CMK (cell line): ENCODE measurements at places on chromosomes 2 and 18.

DNA sequence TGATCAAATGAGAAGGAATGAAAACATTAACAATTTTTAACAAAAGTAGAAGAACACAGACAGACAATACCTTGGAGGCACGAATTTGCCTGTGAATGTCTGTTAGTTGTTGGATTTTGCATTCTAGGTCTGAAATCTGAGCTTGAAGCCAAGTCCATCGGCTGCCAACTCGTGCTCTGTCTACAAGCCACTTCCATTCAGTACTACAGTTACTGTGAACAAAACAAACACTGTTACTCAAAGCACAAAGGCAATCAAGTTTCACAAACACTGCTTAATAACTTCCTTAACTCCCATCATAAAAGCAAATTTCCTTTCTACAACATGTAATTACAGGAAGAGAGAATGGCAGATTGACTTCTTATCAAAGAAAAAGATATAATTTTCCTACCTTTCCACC lies 42.2 kb downstream of the KANSL1L start:
- DNase-seq = no peak

DNA sequence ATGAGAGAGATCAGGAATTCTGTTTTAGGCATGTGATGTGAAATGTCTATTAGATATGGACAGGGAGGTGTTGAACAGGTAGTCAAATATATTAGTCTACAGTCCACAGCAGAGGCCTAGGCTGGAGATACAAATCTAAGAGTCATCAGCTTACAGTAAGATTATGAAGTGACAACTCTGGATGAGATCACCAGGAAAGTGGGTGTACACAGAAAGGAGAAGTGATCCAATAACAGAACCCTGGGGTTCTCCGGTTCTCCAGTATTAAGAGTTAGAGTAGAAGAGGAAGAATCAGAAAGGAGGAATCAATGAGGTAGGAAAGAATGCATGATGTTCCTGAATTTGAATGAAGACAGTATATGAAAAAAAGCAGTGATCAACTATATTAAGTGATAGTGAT lies 362.3 kb downstream of the FIGN start:
- DNase-seq = no peak

- no peak for DNase-seq
Observed at GRCh38 chr2:101147062-101147461, 4.1 kb downstream of the TBC1D8 start.

DNA sequence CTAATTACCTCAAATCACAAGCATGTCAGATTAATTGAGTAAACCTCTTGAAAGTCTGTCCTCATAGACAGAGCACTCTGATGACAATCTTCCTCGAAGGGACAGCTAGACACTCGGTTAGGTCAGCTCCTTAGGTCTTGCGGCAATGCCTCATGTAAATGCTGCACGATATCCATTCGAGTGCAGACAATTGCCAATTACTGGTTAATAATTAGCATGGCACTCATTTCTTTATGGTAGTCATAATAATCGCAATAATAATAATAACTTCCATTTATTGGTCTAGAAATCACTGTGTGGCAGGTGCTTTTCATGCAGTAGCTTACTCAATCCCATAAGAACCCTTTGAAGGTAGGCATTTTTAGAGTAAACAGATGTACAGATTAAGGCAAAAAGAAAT lies 44.7 kb upstream of the DSC1 start:
- DNase-seq = no peak

- no peak for DNase-seq
Observed at GRCh38 chr2:142234741-142235140, 103.9 kb upstream of the LRP1B start.

DNA sequence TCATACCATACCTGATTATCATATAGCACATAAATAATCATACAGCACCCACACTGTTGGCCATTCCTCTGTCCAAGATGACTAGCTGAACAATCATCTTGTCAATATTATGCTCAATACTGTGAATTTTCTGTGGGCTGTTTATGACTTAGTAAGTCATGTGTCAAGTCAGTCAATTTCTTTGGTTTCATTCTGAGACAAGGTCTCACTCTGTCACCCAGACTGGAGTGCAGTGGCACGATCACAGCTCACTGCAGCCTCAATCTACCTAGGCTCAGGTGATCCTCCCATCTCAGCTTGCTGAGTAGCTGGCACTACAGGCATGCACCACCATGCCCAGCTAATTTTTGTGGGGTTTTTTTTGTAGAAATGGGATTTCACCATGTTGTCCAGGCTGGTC lies 5.7 kb downstream of the MCM6 start:
- DNase-seq = no peak

- no peak for DNase-seq
Observed at GRCh38 chr2:55459714-55460274, 40.1 kb upstream of the CCDC88A start.

GRCh38 chr18:63378919-63379638 lies 12.1 kb upstream of the KDSR start:
- DNase-seq = no peak
